Astrocyte of the hippocampus (primary cell): ENCODE measurements at places on chromosomes 2 and 18.

- DNase-seq = no peak
Observed at GRCh38 chr2:43230351-43230885, 4.0 kb upstream of the ZFP36L2 start.

DNA sequence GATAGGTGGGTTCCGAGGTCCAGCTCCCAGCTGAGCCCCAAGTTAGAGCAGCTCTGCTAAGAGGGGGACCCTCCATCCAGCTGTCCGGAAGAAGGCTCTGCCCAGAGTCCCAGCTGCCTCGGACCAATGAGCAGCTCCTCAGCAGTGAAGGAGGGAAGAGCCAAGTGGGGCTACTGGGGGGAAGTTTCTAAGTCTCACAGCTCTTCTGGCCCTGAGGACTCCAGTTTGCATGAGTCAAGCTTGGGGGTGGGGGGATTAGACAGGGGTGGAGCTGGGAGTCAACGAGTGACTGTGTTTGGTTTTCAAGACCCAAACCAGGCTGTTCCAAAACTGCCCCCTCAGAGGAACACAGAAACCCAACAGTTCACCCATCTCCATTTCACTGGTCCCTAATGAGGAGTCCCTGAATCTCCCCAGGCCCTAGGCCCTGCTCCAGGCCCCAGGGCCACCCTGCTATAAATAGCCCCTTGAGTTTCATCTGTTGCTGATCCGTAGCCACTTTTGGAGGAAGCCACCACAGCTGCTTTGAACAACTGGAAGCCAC lies 100.9 kb downstream of the TNS1 start:
- DNase-seq = peak; percentile 60

- no peak for DNase-seq
Observed at GRCh38 chr2:124121760-124122275, 96.7 kb downstream of the CNTNAP5 start.

DNA sequence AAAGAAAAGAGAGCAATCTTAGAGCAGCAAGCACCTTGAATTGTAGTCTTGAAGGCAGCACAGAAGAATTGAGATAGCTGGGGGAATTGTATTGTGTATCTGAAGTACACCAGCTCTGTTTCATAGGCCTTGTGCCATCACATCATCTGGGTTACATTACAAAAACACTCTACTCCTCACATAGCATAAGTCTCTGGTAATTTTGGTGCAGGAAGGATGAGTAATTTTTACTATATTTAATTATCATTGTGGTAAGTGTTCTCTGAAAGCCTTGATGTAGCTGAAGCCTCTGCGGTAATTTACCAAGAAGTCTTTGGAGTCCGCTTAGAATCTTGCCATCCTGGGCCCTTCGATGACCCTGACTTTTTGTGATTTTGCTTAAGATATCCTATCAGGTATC lies 291.1 kb downstream of the ARHGAP15 start:
- DNase-seq = no peak

- DNase-seq = no peak
Observed at GRCh38 chr2:239311132-239312040, 89.4 kb downstream of the HDAC4 start.

- DNase-seq = peak; percentile 47
Observed at GRCh38 chr2:175003875-175004729, 1.1 kb downstream of the CHN1 start.

GRCh38 chr2:5464657-5465056 lies 227.5 kb upstream of the SOX11 start:
- peak; percentile 9 for DNase-seq

DNA sequence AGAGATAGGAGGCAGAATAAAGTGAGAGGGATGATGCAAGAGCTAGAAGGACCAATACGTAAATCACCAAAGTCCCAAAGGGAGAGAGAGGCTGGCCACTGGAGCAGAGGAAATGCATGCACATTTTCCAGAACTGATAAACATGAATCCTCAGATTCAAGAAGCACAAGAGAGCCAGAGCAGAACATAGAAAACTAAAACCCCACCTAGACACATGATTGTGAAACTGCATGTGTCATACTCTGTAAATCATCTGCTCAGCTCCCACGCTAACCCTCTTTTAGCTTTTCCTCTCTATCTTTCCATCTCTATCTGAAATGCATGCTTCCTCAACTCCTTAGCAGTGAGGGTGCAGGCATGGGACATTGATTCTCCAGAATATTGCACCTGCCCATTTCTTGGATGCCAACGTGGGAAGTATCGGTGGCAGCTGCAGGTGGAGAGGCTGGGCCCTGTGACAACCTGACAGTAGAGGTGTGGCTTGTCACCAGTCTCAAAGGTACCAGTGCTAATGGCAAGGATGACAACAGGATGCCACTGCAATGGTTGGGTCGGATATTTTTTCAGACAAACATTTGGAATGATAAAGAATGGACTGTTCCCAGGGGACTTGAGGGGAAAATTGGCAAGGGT lies 89.3 kb upstream of the OTOS start:
- no peak for DNase-seq

- no peak for DNase-seq
Observed at GRCh38 chr2:15553951-15554350, 7.2 kb downstream of the NBAS start.

- DNase-seq = no peak
Observed at GRCh38 chr2:88042476-88042875, 13.1 kb downstream of the KRCC1 start.

- DNase-seq = peak; percentile 75
Observed at GRCh38 chr2:112032689-112033465, 22.2 kb upstream of the TMEM87B start.

- DNase-seq = no peak
Observed at GRCh38 chr18:48992791-48993555, 42.2 kb upstream of the SMAD7 start.

- no peak for DNase-seq
Observed at GRCh38 chr2:1687254-1687653, 57.1 kb downstream of the PXDN start.

- no peak for DNase-seq
Observed at GRCh38 chr2:149687052-149687427, 99.5 kb upstream of the MMADHC start.

- peak; percentile 56 for DNase-seq
Observed at GRCh38 chr18:32930695-32931301, 158.0 kb upstream of the KLHL14 start.

DNA sequence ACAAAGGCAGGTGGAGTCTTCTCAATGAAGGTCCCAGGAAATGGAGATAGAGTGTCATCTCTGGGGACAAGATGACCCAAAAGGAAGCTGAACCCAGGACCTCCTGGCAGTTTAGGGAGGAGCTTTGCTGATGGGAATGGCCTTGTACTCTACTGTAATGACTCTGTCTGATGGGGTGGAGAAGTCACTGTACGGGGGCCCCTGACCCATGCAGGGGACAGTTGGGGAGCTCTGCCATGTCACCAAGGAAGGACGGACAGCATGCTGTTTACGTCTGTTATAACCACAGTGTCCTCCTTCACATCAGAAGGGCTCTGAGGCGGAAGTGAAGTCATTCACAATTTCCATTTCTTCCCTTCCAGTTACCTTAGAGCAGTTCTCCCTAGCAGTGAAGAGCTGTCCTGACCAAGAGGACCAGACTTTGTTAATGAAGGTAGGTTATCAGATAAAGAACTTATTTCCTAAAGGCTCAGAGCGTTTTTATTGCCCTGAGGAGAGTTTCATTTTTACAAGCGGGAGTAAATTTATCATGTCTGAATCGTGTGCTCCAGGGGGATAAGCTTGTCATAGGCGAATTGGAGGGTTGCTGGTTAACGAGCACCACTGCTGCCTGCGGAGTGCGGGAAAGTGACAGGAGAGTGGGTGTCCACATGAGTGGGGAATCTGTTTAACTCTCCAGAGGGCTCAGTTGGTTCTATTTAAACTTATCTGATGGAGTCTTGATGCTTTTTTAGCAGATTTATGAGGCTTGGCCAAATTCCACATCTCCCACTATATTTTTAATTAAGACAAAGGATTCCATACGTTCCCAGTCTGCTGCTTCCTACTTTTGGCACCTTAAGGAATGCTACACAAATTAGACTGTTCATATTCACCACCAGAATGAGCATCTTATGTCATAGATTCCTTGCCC lies 71.6 kb upstream of the BCL2L11 start:
- DNase-seq = no peak

DNA sequence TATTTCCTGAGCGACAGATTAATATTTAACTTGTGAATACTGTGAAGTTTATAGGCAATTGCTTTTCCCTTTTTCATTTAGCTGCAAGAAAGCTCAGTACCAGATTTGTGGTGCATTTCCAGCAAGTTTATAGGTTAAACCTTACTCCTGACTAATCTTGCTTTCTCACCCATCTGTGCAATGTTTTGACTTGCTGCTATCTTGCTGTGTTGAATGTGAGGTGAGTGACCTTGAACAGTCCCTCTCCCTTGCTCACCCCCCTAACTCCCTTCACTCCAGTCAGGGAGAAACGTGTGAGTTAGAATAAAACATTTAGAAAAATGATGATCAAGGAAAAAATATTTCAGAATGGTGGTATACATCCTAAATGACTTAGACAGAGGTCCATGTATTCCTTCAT lies 39.8 kb upstream of the PARD3B start:
- DNase-seq = no peak

DNA sequence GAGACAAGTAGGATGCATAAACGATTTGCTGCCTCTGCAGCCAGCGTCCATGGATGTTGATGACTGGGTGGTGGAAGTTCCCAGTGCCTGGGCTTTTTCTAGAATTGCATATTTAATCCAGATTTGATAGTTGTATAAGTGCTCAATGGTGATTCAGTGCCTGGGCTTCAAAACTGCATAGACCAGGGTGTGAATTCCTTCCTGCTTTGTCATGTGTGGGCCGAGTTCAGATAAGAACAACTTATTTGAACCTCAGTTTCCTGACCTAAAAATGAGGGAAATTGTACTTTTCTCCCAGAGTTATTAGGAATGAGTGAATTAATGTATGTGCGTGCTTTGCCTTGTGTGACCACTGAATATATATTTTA lies 154.6 kb downstream of the WDSUB1 start:
- peak; percentile 91 for DNase-seq

GRCh38 chr2:55345064-55345463 lies 74.6 kb downstream of the CCDC88A start:
- DNase-seq = no peak

- DNase-seq = peak; percentile 41
Observed at GRCh38 chr2:201644001-201644400, 698 bp upstream of the TMEM237 start.

GRCh38 chr2:72394541-72395070 lies 246.9 kb upstream of the CYP26B1 start:
- no peak for DNase-seq

DNA sequence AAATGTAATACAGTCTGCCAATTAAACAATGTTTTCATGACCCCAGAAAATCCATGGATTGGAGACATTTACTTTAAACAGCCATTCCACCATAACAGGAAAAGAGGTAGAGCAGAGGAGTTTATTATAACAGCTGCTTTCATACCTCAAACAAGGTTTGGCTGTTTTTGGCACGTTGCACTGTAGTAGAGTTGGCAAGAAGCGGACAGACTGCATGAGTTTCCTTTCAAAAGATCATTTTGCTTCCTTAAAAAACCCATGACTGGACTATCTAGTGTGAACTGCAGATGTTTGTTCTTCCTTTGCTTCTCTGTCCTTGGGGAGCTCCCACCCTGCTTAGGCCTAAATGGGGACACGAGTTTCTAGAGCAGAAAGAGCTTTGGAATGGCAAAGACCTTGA lies 108.5 kb upstream of the THOC1 start:
- peak; percentile 40 for DNase-seq

DNA sequence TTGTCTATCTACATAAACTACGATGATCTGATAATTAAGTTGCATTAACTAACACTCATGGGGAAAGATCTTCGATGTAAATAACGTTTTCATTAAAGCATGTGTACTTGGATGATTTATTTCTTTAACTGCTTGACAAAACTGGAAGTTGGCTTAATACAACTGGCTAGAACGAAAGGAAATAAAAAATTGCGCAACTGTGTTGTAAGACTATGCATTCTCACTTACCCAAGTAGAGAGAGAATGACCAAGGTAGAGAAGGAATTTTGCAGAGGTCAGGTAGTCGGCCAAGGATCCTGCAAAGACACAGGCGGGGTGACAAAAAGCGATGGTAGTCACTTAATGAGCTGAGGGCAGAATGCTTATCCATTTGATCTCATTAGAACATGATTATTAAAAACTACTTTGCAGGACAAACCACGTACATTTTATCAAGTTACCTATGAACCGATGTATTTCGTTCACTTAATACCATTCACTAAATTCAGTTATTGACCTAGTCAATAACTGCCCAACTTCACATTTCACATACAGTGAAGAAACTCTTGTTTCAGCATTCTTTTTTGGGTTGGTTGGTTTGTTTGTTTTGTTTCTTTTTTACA lies 900 bp downstream of the SLC40A1 start:
- DNase-seq = no peak

GRCh38 chr18:58502628-58503027 lies 126.3 kb downstream of the ALPK2 start:
- no peak for DNase-seq

- no peak for DNase-seq
Observed at GRCh38 chr2:54503192-54503591, 47.1 kb downstream of the SPTBN1 start.

DNA sequence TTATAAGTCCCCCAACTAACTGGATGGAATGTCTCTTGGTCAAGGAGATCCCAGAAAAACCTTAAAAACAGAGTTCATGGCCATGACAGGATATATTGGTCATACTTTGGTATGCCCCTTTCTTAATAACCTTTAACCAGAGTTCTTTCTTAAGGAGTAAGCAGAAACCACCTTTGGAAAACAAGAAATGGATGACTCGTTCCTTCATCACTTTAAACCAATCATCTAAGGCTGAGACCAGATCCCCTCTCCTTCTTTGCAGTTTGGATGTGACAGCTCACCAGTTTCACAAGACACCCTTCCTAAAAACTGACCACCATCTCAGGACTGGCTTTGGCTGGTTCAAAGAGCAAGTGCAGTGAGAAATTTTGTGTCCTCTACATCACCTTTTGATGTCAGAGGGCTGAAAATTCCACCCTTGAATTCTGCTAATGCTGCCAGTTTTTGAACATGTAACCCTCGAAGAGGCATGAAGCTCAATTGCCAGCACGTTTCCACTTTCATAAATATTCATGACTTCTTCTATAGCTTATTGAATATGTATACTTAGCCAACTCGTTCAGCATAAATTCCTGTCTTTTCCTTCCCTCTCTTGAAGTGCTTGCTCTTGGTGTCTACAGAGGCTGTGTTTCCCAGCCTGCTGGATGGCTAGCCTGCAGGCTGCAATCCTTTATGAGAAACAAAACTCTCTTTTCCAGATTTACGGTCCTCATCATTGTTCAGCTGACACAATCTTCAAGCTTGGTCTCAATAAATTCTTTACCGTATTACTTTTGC lies 1323.5 kb upstream of the TMEFF2 start:
- peak; percentile 70 for DNase-seq

- no peak for DNase-seq
Observed at GRCh38 chr2:175147186-175147585, 20.8 kb downstream of the ATF2 start.
